SK-N-DZ (cell line): ENCODE measurements at places on chromosomes 2 and 18.

DNA sequence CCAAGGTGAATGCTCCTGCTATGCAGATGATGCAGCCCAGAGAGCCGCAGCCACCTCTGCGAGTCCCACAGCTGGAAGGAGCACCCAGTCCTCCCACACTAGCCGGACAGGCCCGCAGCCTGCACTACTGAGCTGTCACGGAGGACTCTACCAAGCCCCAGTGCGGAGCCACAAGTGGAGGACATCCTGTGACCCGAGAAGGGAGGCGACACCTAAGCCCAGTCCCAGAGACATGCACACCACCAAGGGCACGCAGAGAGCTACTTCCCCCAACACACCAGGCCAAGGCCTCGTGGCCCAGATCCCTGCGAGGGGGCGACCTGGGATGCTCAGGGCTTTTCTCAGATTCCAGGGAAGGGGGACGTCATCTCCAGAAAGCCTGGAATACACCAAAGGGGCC lies 12.9 kb downstream of the HS1BP3 start:
- no peak for DNase-seq

DNA sequence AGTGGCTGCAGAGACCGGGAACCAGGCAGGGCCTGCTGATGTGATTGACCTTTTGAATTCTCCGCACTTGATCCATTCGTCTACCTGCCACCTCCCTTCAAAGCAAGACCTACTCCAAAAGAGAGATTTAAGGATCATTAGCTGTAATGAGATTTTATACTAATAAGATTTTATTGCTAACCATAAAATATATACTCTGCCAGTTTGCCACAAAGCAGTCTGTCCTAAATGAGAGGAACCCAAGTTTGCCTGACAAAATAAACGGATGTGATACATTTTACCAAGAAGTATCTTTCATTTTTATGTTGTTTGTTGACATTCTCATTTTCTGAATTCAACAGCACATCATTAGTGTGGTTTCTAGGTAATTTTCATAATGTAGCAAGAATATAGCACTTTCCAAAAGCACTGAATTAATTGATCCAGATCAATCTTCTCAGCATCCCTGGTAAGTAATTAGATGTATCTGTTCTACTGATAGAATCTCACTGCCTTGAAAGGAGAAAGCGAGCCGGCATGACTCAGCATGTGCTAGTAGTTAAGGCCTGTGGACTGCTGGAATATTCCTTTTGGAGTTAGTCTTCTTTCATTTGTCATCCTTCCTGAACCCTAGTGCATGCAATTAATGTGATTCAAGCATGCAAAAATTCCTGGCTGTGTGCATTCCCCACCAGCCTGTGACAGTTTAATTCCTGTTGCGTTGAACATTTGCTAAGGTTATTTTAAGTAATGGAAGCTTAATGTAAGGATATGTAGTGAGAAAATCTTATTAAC lies 128.5 kb downstream of the ARL6IP6 start:
- DNase-seq = peak; percentile 81

GRCh38 chr2:98180456-98180855 lies 93.5 kb downstream of the VWA3B start:
- DNase-seq = no peak

- no peak for DNase-seq
Measured at GRCh38 chr2:33909945-33910695, 311.0 kb upstream of the FAM98A start.

GRCh38 chr18:76364282-76365259 lies 130.5 kb downstream of the ZNF516 start:
- no peak for DNase-seq

DNA sequence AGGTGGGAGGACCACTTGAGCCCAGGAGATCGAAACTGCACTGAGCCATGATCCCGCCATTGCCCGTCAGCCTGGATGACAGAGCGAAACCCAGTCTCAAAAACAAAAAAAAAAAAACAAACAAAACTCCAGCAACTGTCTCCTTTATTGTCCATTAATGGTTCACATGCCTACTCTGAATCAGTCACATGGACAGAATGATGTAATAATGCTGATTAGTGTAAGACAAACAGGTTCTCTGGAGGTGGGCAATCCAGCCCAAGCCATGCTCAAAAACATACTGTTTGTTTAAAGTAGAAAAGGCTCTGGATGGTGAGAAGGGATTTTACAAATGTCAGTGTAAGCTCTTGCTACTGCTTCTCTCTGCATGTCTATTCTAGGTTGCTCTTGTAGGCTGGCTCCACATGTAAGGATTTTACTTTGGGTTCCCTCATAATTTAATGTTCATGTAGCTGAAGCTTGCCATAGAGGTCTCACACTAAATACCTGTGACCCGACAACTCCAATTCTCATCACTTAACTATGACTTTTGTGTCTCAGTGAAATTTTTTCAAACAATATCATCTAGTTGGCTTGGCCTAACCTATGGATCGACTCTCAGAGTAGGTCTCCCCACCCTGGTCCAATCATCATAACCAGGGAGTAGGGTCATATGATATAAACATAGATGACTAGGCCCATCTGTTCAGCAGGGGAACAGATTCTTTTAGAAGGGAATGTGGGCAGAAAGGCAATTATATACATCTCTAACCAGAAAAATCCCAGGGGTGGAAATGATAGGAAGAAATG lies 83.9 kb upstream of the SLC39A10 start:
- DNase-seq = no peak

- no peak for DNase-seq
Measured at GRCh38 chr2:41410011-41410410, 637.8 kb upstream of the PKDCC start.

GRCh38 chr2:11708106-11708505 lies 38.1 kb upstream of the NTSR2 start:
- no peak for DNase-seq

DNA sequence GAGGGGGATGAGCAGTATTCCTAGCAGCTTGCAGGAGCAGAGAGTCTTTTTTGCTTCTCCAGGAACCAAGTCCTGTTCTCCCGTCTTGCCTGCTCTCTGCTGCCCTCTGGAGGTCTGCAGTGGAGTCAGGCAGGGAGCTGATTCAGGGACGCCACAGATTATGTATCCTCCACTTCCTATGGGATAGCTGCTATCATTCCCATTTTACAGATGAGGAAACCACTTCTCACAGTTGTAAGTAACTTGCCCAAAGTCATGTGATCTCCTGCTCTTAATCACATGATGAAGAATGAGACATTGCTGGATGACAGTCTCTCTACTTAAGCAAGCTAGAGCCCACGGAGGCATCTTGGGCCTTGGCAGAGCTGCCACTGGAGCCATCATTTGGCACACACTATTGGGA lies 8.3 kb downstream of the SLC4A5 start:
- peak; percentile 70 for DNase-seq

DNA sequence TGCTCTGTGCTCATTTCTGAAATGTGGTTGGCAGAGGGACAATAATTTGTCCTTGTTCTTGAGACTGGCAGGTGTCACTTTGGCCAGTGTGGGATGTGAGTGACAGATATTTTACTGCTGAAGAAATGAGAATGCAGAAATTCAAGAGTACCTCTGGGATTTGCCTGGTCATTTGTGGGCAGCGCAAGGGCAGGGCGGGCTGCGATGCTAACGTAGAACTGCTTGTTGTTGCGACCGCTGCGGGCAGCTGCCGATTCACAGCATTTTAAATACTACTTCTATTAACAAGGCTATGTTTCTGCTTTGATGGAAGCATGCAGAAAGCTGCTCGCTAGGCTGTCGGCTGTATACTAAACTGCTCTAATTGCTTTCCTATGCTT lies 268.6 kb downstream of the FIGN start:
- DNase-seq = peak; percentile 39

- DNase-seq = peak; percentile 87
Measured at GRCh38 chr2:64177315-64177714, 33.1 kb upstream of the PELI1 start.

- no peak for DNase-seq
Measured at GRCh38 chr2:201362396-201362795, 5.3 kb upstream of the FLACC1 start.

- no peak for DNase-seq
Measured at GRCh38 chr2:17232776-17233556, 285.3 kb downstream of the RAD51AP2 start.

DNA sequence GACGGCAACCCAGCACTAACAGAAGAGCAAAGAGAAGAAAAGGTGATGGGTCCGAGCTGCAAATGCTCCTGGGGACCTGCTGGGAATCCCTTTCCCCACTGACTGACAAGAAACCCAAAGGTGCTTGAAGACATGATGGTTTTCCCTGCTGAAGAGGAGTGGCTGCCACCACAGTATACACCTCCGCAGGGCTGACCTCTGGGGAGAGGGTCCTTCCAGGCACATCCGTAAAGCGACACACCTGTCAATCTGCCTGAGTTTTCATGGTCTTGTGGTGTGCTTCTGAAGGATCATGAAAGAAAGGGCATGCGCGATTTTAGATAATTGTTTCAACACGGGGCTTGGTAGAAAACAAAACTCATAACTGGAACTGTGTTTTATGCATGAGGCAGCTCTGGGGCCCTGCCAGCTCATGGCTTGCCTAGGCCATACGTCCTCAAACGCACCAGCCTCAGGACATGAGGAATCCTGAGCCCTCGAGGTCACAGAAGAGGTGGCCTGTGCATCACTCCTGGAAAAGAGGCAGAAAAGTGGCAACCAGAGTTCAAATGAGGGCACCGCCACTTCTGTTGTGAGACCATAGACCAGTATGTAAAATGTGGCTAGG lies 51.8 kb downstream of the SERTAD2 start:
- DNase-seq = no peak

- DNase-seq = no peak
Measured at GRCh38 chr18:69574401-69574800, 173.7 kb downstream of the DOK6 start.

DNA sequence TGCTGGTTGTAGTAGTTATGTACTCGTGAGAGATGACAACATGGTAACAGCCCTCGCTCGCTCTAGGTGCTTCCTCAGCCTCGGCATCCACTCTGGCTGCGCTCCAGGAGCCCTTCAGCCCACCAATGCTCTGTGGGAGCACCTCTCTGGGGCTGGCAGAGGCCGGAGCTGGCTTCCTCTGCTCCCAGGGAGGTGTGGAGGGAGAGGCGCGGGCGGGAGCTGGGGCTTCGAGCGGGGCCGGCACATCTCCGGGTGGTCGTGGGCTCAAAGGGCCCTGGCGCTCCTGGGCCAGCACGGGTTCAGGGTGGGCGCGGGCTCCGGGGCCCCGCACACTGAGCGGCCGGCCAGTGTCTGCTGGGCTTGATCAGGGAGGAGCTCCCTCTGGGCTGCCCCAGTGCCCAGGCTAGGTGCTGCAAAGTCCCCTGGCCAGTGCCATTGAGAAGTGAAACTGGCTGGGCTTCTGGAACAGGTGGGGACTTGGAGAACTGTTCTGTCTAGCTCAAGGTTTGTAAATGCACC lies 1012.1 kb downstream of the CNTNAP5 start:
- no peak for DNase-seq

DNA sequence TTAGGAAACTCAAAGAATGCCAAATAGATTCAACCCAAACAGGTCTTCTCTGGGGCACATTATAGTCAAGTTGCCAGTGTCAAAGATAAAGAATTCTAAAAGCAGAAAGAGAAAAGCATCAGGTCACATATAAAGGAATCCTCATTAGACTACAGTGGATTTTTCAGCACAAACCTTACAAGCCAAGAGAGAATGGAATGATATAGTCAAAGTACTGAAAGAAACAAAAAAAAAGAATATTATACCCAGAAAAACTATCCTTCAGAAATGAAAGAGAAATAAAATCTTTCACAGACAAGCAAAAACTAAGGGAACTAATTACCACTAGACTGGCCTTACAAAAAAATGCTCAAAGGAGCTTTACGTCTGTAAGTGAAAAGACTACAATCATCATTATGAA lies 65.5 kb downstream of the TBR1 start:
- no peak for DNase-seq

GRCh38 chr2:19120181-19120580 lies 238.2 kb downstream of the OSR1 start:
- DNase-seq = no peak

DNA sequence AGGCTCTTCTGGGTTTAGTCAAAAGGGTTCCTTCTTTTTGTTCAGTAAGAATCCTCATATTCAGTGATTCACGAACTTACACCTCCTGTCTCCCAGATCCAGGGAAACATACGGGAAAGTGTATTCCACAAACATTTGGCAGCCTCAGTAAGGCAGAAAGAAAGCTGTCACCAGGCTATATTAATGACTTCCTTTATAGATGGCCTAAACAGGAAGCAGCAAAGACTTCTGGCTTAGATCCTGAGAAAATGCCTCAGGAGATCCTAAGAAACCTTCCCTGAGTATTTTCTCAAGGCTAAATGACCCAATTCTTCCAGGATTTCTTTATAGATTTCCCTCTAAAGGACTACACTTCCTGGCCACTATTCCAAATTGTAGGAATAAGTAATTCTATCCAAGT lies 1995.5 kb upstream of the CELF4 start:
- no peak for DNase-seq

GRCh38 chr2:239944694-239945551 lies 80.2 kb downstream of the NDUFA10 start:
- no peak for DNase-seq

GRCh38 chr2:200985799-200986198 lies 22.3 kb upstream of the ORC2 start:
- DNase-seq = no peak

- DNase-seq = no peak
Measured at GRCh38 chr2:13681936-13682335, 950.6 kb upstream of the LRATD1 start.

DNA sequence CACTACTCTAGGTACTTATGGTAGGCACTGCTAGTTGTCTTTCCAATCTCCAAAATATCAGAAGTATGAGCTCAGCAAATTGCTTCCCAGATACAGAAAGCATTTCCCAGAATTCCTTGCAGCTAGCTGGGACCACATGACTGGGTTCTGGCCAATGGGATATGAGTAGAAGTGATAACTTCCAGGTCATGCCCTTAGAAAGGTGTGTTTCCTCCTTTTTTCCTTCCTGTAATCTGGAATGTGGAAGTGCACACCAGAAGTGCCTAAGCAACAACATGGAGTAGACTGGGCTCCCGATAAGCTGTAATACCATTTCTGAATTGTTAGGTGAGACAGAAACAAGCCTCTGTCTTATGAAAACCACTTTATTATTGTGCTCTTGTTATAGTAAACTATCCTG lies 279.8 kb downstream of the ZNF385B start:
- DNase-seq = no peak

DNA sequence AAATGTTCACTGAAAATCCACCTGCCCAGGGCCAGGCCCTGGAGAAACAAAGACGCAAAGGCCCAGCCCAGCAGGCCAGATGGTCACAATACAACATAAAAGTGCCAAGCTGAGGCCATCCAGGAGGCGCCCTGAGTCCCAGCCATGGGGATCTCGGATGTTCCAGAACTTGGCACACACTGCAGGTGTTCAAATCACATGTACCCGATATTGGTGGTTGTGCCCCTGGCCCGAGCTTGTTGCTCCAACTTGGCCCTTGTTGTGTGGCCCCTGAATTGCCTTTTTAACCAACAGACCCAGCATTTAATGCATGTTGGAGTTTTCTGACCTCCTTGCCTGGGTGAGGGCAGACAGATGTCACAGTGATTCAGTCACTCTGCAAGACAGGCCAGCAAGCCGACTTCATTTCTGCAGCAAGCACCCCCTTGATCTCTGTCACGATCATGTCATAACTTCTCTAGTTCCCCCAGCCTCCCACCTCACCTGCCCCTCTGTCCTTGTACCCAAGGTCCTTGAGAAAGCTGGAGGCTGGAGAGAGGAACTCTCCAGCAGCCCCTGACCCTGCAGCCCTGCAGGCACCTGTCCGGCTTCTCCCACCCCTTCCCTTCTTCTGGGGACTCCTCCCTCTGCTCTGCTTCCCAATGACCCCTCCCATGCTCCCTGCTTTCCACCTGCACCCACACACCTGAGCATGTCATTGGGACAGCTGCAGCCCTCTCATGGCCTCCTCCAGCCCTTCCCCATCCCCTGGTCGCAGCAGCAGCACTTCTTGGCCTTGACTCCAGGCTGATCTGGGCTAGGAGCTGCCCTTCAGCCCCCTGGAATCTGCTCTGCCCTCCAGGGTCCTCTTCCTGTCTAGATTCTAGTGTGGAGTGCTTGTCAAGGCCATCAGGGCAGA lies 9.1 kb downstream of the NGEF start:
- no peak for DNase-seq
